ENCODE measurements at places on chromosomes 2 and 18. TPM values are rescaled to one million over a fixed set of nuclear protein-coding genes. Genes with fewer than 3 reads are reported as not detected.

DNA sequence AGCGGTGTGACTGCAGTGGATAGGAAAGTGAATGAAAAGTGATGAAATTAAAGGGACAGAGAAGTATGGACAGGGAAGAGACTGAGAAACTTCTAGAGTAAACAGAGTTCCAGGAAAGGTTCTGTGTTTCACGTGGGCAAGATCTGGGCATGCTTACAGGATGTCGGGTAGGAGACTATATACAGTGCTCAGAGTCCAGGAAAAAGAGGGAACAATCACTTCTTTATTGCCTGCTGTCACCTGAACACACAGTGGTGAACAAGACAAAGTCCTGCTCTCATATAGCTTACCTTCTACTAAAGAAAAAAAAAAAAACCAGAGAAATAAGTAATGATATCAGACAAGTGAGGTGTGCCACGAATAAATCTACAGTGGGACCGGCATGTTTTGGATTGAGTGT lies 2.4 kb downstream of the LRPPRC start:
- H3K27me3 ChIP-seq, result no peaks in the 10 kb centered on the region
- peaks cover 21% of the 10 kb centered on the region for H3K4me1 ChIP-seq
- H3K4me3 ChIP-seq, result peak overlapping the region; percentile 92
- no peak for DNase-seq
- peak overlapping the region; percentile 5 for H3K27ac ChIP-seq
- H3K36me3 ChIP-seq, result peaks cover 30% of the 10 kb centered on the region

Gene SLC8A1
- total RNA-seq, result 30.7 TPM

- peak overlapping the region; percentile 75 for H3K4me3 ChIP-seq
- peaks cover 27% of the 10 kb centered on the region for H3K4me1 ChIP-seq
- H3K27ac ChIP-seq, result peak overlapping the region; percentile 72
- peaks cover 27% of the 10 kb centered on the region for H3K36me3 ChIP-seq
Observed at GRCh38 chr18:12308386-12309100, 502 bp downstream of the TUBB6 start.

Gene SFTPB
- total RNA-seq, result not detected

DNA sequence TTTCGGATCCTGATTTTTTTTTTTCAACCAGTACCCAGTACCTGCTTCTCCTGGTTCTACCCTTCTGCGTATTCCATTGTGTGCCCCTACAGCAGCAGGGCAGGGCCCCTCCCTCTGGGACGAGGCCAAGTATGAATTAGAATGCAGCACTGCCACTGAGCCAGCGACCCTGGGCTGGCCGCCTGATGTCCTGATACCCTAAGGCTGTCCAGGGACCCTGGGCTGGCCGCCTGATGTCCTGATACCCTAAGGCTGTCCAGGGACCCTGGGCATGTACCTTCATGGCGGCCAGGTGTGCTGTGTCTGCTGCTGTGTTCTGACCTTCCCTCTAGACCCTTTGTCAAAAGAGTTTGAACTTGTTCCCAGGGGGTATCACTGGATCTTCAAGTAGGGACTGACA lies 42.9 kb downstream of the CABLES1 start:
- peaks cover 13% of the 10 kb centered on the region for H3K4me1 ChIP-seq
- no peak overlapping the region for H3K4me3 ChIP-seq
- no peaks in the 10 kb centered on the region for H3K27me3 ChIP-seq
- H3K27ac ChIP-seq, result no peak overlapping the region
- no peaks in the 10 kb centered on the region for H3K36me3 ChIP-seq
- DNase-seq, result no peak

DNA sequence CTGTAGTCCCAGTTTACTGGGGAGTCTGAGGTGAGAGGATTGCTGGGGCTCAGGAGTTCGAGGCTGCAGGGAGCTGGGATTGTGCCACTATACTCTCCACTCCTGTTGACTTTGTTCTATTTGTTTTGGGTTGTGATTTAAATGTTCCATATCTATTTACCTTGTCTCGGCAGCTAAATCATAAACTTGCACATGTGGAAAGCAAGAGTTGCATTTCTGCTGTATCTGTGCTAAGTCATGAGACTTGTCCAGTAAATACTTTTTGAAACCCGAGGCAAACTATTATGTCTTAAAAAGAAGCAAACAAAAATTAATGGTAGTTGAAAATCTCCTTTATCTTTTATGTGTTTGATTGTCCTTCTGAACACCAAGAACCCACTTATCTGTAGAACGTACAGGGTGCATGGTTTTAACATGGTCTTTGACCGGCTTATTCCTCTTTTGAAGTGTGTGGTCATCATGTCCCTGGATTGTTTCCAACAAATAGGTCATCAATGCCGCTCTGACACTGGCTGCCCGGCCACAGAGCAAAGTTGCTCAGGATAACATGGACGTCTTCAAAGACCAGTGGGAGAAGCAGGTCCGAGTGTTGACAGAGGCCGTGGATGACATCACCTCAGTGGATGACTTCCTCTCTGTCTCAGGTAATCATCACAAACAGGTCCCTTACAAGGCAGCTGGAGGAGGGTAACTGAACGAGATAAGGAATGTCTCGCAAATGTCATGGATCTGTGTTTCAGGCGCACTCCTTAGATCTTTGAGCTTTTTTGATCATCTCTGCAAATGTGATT lies 241.1 kb upstream of the LRRTM1 start:
- H3K4me1 ChIP-seq, result peaks cover 9% of the 10 kb centered on the region
- H3K4me3 ChIP-seq, result no peak overlapping the region
- H3K27me3 ChIP-seq, result no peaks in the 10 kb centered on the region
- no peak for DNase-seq
- H3K36me3 ChIP-seq, result no peaks in the 10 kb centered on the region
